HepG2 (cell line): ENCODE measurements at places on chromosomes 7 and 10. TPM values are rescaled to one million over a fixed set of nuclear protein-coding genes. Genes with fewer than 3 reads are reported as not detected.

Gene ACSM6
- not detected in 2 replicates for total RNA-seq

Gene MEOX2
- not detected in 2 replicates for total RNA-seq

GRCh38 chr7:118040562-118040961, 143.4 kb upstream of the LSM8 start:
- no peak for DNase-seq

DNA sequence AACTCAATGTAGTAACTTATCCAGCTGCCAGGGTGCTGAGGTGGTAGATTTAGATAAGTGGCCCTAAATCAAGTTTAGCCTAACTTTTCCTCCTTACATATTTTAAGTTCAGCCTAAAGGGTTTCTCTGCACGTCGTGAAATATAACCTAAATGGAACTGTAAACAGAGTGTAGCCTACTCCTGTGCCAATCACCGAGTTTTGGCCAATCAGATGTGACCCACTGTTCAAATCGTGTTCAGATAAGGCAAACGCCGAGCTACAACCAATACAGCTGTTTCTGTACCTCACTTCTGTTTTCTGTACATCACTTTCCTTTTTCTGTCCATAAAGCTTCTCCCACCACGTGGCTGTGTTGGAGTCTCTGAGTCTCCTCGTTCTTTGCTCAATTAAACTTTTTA, 904.2 kb upstream of the POT1 start:
- no peak for DNase-seq

DNA sequence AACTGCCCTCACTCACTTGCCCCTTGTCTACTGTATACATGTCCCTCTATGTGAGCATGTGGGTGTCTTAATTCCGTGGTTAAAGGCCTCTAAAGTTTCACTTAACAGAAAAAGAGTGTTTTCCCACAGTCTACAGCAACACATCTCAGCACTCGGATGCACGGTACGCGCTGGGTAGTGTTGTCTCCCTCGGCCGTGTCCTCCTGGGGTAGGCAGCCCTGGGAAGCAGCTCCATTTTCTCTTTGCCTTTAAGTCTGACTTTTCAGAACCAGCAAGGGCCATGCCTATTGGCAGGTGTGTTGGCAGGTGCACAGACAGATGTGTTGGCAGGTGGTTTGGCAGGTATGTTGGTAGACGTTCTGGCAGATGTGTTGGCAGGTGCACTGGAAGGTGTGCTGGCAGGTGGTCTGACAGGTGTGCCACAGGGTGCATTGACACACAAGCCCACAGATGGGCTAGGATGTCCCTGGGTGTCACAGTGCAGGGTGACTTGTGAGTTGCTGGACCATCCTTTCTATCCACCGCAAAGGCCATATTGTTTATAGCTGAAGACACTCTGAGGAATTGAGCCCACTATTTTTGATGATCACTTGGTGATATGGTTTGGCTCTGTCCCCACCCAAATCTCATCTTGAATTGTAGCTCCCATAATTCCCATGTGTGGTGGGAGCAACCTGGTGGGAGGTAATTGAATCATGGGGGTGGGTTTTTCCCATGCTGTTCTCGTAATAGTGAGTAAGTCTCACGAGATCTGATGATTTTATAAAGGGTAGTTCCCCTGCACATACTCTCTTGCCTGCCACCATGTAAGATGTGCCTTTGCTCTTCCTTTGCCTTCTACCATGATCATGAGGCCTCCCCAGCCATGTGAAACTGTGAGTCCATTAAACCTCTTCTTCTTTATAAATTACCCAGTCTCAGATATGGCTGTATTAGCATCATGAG, 296.9 kb downstream of the TNS3 start:
- no peak for DNase-seq

DNA sequence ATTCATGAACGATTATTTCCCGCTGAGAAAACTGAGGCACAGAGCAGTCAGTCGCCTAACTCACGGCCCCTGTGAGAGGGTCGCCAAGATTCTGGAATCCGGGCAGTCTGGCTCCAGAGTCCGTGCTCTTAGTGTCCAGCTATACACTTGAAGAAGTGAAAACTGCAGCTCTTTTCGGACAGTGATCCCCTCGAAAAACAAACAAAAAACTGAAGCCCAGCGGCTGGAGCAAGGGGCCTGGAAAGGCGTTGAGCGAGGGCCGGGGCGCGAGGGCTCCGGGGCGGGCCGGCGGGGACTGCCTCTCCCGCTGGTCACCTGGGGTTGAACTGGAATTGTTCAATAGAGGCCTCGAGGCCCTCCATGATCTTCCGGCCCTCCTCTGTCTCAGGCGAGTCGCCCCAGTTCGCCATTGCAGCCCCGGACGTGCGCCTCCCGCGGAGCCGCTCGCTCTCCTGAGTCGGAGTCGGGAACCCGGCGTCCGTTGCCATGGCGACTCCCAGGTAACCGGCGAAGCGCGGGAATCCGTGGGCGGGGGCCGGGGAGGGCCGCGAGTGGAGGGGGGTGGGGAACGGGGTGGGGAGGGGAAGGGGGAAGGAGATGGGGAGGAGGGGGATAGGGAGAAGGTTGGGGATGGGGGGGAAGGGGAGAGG, 881 bp downstream of the C10orf67 start:
- no peak for DNase-seq

DNA sequence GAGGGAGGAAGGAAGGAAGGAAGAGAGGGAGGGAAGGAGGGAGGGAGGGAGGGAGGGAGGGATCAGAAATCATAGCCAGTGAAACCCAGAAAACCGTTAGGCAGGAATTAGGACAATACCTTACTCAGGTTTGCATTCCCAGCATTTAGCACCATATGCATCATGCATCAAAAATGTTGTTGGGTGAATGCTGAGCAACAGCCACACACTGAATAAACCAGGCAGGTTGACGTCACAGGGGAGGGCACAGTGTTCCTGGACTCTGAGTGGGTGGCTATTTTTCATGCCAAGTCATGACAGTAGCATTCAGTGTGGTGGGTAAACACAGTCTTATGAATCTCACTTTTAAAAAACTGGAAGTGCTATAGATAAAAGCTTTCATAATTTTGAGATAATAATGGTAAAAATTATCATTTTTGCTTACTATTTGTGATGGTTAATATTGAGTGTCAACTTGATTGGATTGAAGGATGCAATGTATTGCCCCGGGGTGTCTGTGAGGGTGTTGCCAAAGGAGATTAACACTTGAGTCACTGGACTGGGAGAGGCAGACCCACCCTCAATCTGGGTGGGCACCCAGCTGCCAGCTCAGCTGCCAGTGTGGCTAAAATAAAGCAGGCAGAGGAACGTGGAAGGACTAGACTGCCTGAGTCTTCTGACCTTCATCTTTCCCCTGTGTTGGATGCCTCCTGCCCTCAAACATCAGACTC, 199.1 kb upstream of the PRKCQ start:
- no peak for DNase-seq

DNA sequence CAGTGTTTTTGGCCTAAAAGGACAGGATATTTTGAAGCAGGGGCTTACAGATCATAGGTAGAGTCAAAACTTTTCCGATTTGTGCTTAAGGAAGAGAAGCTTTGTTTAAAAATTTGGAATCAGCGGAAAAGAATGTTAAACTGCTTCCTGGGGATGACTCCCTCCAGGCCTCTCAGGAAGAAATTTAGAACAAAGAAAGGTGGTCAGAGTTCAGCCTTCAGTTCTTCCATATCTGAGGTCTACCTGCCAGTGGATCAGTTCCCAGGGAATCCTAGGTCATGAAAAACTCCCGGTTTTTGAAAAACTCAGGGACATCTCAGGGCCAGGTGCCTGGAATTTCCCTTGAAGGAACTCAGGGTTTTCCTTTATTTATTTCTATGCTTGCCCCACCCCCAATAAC, 100.3 kb downstream of the MCU start:
- DNase-seq: no peak

- DNase-seq: no peak
Observed at GRCh38 chr7:100983451-100984187, 14.3 kb downstream of the MUC12 start.

- no peak for DNase-seq
Observed at GRCh38 chr10:115026056-115026745, 67.0 kb upstream of the ATRNL1 start.

DNA sequence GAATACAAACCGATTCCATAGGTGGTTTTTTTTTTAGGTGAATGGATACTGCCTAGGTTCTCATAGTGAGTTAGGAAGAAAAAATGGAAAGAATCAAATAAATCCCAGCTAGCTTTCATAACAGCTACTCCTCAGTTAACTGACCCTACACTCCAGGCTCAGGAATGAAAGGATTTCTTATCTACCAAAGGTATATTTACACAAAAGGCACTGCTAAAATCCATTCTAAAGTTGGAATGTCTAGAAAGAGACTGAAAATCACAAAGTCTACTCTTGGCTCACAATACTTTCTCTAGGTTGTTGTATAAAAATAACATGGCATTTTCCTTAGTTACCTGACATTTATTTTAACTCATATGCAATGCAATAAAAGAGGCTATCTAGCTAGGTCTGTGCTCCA, 375.2 kb downstream of the MAGI2 start:
- DNase-seq: peak; percentile 32

GRCh38 chr10:70320751-70321150, 36.9 kb upstream of the NPFFR1 start:
- no peak for DNase-seq

GRCh38 chr7:117202511-117202910, 120.3 kb downstream of the WNT2 start:
- no peak for DNase-seq
